ENCODE measurements at places on chromosomes 1 and 21.

DNA sequence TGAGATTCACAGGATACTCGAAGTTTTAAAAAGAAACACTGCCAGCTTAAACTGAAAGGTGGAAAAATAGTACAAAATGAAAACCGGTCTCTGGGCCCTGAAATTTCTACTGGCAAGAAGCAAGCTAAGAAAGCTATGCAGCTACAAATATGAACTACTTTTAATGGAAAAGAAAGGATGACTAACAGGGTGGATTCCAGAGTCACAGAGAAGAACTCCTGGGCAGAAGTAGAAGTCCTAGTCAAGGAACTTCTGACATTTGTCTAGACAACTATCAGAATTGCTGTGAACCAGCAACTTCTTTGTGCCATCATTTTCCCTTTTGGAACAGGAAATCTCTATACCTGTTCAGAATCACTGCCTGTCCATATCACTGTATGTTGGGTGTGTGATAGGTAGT is 38.1 kb downstream of the CD160 start:
- no peak for DNase-seq

DNA sequence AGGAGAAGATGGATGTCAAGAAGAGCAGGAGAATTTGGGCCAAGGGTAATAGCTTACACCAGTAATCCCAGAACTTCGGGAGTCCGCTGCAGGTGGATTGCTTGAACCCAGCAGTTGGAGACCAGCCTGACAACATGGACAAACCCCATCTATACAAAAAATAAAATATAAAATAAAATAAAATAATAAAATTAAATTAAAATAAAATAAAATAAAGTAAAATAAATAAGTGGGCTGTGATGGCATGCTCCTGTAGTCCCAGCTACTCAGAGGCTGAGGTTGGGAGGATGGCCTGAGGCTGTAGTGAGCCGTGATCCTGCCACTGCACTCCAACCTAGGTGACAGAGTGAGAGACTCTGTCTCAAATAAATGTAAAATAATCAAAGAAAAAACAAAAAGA is 1946.7 kb downstream of the MRPL39 start:
- DNase-seq, result no peak

- DNase-seq, result no peak
Measured at GRCh38 chr1:85224734-85225623, 24.2 kb upstream of the SYDE2 start.

DNA sequence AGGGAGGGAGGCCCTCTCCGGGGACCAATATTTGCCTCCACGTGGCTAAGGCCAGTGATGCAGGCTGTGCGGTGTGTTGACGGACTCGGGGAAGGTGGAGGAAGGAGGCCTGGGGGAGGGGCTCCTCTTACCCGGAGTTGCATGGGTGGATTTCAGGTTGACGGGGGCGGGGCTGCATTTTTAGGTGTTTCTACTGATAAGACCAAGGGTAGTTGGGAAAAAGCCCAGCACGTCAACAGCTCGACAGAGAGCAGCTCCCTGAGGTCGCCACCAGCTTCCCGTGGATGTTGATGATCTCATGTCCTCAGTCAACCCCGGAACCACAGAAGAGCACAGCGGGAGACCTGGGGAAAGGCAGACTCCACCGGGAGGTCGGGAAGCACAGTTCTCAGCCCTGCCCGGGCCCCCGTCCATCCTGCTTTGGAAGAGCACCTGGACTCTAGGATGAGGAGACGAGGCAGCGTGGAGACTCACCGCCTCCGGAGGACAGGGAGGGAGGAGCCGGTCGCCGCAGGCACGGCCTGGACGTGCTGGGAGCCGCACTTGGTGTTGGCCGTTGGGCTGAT is 32.9 kb upstream of the COL6A1 start:
- no peak for DNase-seq

GRCh38 chr1:98406352-98407088 is 255.0 kb upstream of the SNX7 start:
- no peak for DNase-seq

GRCh38 chr1:169745015-169745861 is 11.4 kb upstream of the SELE start:
- DNase-seq, result no peak

GRCh38 chr1:42143896-42144710 is 9.1 kb upstream of the GUCA2B start:
- DNase-seq, result no peak

- DNase-seq, result no peak
Measured at GRCh38 chr1:71660411-71660810, 579.6 kb upstream of the ZRANB2 start.

DNA sequence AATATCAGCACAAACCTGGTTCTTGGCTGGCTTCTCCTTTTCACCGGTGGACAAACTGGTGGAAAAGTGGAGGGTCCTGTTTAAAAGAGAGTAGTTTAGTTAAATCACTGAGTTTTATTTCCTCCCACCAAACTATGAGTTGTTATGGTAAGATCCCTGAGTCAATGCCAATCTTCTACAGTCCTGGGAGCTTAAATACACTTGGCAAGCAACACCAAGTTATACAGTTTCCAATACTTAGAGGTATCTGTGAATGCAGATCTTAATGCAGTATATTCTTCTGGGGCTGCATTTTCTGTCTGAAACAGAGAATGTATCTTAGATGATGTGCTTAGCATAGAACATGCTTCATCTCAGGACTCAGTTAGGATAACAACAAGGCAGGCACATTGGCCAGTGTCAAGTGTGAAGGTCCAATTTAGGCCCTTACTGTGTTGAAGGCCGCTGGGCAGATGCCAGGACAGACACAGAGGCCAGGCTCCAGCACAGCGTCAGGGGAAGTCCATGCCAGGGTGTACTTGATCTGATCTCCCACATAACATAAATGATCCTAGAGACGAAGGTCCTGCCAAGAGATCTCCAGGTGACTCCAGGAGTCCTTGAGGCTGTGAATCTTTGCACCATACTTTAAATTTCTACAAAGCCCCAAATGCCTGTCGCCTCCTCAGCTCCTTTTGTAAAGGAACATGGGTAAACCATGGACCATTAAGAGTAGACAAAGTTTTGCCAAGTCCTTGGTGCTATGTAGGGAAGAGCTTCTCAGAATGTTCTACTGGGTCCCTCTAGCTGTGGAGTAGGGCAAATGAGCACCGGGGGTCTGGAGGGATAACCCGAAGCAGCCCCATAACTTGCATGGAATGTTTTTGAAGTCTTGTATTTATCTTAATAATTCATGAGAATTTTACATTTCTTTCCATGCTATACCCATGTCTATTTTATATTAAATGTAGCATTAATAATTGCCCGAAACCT is 76.8 kb downstream of the KCNJ15 start:
- no peak for DNase-seq

DNA sequence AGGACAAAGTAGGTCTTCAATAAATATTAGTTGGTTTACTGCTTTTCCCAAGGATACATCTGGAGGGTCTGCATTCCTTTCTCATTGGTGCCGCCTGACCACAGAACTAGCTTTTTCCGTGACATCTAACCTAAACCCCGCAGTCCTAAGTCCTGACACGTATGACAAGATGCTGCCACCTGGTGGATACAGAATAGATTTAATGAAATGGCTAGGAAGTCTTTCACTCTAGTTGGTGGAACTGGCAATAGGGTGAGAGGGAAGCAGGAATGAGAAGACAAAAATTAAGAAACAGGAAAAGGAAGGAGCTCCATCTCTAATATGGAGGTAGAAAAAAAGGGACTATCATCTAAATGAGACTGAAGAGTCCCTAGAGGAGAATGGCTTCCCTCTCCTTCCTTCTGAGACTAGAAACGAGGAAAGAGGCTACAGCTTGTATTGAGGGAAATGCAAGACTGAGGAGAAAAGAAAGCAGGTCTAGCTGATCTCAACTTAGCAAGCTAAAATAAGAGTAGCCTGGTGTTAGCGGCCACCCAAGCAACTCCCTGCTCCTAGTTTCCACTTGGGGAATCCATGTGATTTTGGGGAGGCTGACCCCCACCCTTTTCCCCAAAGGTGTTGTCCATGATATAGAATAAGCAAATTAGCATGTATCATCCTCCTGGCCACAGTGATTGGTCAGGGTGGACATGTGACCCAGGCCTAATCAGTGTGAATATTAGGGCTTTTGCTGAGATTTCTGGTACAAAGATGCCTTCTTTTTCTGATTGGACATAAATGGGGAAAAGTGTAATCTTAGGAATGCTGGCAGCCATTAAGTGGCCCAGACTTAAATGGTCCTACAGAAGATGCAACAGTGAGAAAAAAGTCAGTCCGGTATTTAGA is 5.9 kb downstream of the RFX5 start:
- no peak for DNase-seq

DNA sequence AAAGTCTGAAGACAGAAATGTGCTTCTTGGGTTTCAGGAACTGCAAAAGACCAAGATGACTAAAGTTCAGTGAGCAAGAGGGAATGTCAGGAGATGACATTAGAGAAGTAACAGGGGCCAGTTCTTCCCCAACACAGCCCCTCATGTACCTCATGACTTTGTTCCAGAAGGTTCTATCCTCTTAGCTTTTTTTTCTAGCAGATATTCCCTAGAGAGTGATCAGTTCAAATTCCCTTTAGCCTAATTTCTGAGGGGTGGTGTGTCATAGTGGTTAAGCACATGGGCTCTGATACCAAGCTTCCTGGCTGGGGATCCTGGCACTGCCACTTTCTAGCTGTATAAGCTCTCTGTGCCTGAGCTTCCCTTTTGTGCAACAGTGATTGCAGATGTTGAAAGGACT is 108.0 kb downstream of the LBR start:
- DNase-seq, result no peak

DNA sequence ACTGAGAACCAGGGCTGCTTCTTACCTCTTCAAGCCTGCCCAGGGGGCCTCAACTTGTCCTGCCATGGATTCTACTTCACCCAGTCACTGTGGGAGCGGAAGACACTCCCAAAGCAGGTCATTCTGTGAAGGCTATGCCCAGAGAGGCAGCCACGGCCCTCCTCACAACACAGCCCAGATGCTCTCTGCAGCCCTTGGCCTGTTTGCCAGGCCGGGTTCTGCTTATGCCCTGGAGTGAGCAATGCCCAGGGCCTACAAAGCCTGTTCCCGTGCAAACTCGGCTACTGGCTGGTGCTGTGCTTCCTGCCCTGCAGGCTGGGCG is 33.8 kb upstream of the SLC30A1 start:
- no peak for DNase-seq

DNA sequence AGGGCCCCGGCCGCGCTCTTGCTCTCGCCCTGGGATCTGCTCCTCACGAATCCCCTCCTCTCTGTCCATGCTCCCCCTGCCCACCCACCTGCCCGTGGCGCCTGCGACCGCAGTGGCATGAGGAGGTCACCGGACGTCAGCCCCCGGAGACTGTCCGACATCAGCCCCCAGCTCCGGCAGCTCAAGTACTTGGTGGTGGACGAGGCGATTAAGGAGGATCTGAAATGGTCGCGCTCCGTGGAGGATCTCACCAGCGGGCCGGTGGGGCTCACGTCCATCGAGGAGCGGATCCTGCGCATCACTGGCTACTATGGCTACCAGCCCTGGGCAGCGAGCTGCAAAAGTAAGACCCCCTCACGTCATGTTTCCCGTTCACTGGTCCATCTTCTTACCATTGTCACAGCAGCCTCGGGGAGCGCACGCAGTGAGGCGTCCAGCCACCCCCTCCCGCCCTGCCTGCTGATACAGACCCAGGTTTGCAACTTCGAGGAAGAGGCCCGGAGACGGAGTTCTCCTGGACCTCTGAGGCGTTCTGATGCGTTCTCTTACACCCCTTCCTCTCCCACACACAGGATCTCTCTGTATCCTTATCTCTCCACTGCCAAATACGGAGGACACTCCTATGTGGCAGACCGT is 1.1 kb downstream of the SLC35F3 start:
- no peak for DNase-seq

- no peak for DNase-seq
Measured at GRCh38 chr1:32889731-32890278, 3.5 kb downstream of the HPCA start.

- DNase-seq, result no peak
Measured at GRCh38 chr1:174724219-174724618, 275.5 kb upstream of the CACYBP start.

DNA sequence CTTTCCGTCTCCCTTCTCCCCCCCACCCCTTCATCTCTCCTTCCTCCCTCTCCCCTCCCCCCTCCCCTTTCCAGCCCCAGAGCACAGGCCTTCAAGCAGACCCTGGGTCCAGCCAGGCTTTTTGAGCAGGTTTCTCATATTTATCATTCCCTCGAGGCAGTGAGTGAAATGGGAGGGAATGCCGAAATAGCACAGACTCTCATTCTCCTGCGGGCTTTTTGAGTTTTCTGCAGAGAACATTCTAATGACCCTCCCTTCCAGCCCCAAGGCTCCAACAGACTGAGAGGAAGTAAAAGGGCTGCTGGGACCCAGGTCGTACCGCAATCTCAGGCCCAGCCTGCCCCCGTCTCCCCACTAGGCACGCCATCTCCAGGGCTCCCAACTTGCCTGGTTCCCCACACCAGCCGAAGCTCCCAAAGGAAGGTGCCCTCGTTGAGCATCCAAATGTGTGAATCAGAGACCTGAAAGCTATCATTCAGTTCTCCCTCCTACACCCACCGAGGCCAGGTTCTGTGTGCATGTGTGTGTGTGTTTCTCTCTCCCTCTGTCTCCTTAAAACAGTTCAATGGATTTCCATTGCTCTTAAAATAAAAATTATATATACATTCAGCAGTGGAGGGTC is 22.3 kb downstream of the ACTA1 start:
- no peak for DNase-seq

DNA sequence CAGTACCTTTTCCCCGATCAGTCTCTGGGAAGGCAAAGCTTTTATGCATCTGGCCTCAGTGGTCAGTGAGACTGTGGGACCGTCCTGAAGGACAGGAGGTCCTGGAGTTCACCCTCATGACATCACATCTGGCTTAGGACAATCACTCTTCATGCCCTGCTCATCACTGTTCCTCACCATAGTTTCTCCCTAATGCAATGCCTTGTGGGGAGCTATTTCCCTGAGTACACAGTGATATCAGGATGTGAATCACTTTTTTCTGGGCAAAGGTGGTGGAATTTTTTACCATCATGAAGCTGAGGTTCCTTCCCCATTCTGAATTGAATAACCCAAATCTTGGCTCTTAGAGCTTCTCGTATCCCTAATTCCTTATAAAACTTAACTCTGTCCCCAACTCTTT is 34.8 kb upstream of the CFAP126 start:
- no peak for DNase-seq

All from cortex of kidney (tissue), 1 donor.